ENCODE measurements at places on chromosomes 2 and 18.

DNA sequence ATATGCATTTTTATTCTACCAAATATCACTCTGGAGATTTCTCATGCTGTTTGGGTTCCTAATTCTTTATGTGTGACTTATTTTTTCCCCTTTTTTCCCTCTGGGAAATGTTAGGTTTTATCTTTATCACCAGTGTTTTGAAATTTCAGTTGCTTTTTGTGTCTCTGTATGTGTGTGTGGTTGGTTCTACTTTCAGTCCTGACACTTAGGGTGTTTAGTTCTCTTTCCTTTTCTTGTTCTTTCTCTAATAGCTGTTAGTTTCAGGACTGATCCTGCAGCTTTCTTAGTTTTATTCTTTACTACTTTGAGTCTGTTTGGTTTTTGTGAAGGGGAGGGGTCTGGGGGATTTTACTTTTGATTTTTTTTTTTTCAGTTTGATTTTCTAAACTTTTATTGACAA, 23.1 kb downstream of the PPM1B start:
- no peak for DNase-seq

DNA sequence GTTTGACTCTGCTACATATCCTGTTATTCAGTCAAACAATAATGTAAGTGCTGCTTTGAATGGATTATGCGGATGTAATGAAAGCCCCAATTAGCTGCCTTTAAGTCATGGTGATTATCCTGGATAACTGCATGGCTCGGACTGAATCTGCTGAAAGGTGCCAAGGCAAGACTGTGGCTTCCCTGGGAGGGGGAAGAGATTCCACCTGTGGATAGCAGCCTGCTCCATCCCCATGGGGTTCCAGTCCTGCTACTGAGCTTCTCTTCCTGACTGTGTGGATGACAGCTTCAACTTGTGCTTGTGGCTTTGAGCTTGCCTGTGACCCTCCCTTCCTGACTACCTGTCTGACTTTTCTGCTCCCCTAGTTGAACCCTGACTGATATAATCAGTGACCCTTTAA, 540.0 kb upstream of the GYPC start:
- no peak for DNase-seq

- DNase-seq, result no peak
These were observed 1.4 kb upstream of the LAPTM4A start for GRCh38 chr2:20052861-20053281.

- DNase-seq, result no peak
These were observed 134.9 kb downstream of the LTBP1 start for GRCh38 chr2:33081691-33082090.

GRCh38 chr18:36128530-36128870, 640 bp downstream of the SLC39A6 start:
- no peak for DNase-seq

GRCh38 chr2:71780162-71780561, 326.8 kb downstream of the DYSF start:
- no peak for DNase-seq

- DNase-seq, result no peak
These were observed 207.2 kb downstream of the ETAA1 start for GRCh38 chr2:67604360-67604759.

- DNase-seq, result no peak
These were observed 86.8 kb upstream of the UXS1 start for GRCh38 chr2:106280722-106281446.

DNA sequence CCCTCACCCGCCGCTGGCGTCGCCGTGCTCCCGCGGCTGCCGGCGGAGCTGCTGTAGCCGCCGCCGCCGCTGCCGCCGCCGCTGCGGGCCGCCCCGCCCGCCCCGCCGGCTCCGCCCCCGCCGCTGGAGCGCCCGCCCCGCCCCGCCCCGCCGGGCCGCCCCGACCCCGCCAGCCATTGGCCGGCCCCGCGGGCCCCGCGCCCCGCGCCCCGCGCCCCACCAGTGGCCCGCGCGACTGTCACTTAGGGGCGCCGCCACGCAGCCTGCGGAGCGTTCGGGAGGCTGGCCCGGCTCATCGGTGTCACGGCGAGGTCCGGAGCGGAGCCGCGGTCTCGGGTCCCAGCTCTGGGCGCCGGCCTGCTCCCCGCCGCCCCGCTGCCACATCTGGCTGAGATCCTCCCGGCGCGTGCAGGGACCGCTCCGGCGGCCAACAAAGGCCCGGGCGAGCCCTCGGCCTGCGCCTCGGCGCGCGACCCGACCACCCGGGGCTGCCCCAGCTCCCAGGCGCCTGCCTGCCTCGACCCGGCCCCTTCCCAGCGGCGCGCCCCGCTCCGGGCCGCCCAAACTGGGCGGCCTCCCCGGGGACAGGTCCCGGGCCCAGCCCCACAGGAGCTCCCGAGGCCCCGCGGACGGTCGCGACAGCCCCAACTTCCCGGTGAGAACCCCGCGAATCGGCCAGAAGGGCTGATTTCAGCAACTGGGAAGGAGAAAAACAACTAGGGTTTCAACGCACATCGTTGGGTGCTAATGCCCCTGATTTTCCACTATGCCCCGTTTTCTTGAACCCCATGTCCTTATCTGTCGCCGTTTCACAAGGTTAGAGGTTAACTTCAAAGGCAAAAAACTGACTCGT, at the start of gene MGAT4A:
TSS of gene MGAT4A (minus strand) at position 92 of the 853 bp plus-strand sequence. CDS start 4,800 bp downstream, outside the sequence.
- peak; percentile 78 for DNase-seq

DNA sequence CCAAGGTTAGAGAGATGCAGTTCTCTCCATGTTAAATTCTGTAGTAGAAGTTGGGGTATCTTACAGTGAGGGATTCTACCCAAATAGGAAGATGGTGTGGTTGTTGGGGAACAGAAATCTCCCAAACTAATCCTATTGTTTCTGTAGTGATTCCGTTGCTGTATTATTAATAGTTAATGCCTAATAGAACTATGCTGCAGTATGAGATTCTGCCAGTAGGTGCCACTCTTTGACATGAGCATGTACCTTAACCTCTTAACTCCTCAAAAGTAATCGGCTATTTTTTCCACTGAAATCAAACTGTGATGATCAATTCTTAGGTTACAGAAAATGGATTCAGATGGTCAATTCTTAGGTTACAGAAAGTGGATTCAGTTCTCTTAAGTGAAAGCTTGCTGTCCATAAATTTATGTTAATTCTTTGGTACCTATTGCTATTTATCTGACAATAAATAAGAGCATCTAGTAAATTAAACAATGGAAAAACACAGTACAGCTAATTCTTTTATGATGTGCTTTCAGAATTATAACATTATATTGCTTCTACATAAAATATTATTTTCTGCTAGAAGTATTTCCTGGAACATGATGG, 97.9 kb upstream of the DLX2 start:
- DNase-seq, result peak; percentile 34

DNA sequence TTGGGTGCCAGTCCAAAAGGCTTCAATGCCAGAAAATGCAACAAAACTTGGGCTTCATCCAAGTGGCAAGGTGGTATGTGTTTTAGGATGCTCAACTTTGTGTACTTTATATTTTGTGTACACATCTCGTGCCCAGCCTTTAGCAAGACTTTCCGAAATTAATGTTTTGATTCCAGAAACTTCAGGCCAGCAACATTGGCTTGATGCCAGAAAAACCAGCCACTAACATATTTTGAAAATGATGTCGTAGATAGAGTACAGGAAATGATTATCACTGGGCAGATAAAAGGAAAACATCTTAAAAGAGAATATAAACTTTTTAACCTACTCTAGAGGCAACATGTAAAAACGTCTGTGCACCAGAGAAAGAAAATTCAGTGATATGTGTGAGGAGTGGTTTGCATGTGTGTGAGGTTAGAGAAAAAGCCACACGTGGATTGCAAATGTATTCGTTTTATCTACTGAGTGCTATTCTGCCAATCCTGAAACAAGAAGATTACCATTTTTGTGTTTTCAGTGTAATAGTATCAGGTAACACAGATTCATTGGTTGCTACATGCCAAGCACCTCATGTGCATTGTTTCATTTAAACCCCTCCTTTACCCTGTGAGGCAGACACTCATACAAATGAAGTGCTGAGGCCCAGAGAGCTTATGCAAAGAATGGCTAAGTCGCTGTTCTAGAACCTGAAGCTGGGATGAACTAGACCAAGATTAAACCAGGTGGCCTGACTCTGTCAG, 264.8 kb downstream of the C1D start:
- DNase-seq, result no peak

GRCh38 chr2:144529841-144530240, 9.9 kb upstream of the ZEB2 start:
- DNase-seq, result no peak

DNA sequence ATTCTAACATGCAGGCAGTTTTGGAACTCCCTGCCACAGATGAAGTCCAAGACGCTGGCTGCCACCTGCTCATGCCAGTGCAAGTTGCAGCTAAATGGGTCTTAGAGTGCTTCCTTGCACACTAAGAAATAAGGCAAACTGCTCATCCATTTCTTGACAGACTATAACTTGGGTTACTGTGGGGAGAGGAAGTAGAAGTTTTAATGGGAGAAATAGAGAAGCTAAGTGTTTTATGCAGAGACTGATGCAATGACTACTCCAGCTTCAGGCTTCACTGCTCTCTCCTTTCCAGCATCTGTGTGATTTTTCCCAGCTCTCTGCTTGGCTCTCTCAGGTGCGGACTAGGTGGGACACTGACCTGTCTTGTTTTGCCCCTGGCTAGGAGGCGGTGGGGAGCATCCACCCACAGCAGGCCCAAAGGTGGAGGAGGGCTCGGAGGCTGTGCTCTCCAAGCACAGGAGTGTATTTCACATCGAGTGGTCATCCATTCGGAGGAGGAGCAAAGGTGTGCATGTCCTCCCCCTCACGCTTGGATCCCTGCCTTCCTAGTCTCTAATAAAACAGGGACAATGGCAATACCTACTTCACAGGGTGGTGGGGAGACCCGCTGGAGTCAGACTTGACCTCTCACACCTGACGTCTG, 48.2 kb downstream of the SLC14A2 start:
- DNase-seq, result no peak

DNA sequence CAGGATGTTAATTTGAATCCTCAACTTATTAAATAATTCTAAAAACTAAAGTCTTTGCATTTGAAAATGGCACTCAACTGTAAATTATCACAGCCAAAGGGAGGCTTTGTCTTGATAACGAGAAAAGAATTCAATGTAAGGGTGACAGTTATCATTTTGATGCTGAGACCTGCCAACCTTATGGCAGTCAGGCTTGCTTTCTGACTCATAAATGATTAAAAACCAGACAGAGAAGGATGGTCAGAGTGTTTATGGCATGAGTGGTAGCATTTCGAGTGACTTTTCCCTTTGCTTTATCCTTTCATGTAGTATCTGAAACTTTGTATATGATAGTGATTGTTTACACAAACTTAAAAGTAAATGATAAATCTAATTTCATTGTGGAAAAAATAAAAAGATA, 53.9 kb upstream of the EPC2 start:
- no peak for DNase-seq

GRCh38 chr2:144834998-144835633, 315.2 kb upstream of the ZEB2 start:
- no peak for DNase-seq

- DNase-seq, result peak; percentile 71
These were observed 923 bp downstream of the FIGLA start for GRCh38 chr2:70789304-70790135.

DNA sequence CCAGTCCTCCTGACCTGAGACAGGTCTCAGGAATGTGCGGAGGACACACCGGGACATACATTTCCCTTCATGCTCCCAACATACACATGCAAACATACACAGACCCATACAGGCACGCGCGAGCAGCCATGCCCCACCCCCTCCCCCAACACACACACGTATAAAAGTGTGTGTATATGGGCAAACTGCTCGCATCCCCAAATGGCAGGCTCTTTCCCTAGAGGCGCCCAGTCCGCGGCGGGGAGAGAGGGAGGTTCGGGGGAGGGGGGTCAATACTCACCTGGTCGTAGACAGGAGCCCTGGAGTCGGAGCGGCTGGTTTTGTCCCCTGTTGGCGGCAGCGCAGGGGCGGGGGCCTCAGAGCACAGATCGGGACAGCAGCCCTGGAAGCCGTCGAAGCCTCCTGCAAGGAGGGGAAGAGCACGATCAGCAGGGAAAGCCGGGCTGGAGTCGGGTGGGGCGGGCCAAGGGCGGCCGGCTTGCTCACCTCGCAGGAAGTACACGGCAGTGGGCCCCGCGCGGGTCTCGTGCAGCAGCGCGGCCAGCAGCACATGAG, 682 bp downstream of the DUSP2 start:
- peak; percentile 62 for DNase-seq

DNA sequence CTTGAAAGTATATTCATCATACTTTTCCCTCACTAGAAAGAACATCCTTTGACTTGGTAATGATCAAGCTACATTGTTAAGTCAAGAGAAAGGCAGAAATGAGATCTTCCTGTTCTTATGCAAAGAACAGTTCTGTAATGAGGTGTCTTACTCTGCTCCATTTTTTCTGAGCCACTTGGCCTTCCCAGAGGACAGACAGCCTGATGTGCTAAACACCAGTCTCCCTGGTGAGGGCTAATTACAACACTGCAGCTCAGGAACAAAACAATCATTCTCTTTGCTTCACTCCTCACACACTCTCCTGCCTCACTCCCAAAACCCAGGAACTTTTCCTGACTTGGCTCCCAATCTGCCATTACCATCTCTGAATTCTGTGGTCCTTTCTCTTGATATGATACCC, 25.6 kb downstream of the TACR1 start:
- no peak for DNase-seq

- no peak for DNase-seq
These were observed 9.7 kb downstream of the HSBP1L1 start for GRCh38 chr18:79974025-79974654.

- no peak for DNase-seq
These were observed 7.4 kb upstream of the GPR75 start for GRCh38 chr2:53867169-53867568.

- DNase-seq, result no peak
These were observed 298.2 kb upstream of the HNRNPA3 start for GRCh38 chr2:176914371-176914770.

- DNase-seq, result no peak
These were observed at the start of gene SFTPB for GRCh38 chr2:85668009-85668856. Gene SFTPB (minus strand): TSS chr2:85668199. CDS start chr2:85668183, 16 bp downstream.

DNA sequence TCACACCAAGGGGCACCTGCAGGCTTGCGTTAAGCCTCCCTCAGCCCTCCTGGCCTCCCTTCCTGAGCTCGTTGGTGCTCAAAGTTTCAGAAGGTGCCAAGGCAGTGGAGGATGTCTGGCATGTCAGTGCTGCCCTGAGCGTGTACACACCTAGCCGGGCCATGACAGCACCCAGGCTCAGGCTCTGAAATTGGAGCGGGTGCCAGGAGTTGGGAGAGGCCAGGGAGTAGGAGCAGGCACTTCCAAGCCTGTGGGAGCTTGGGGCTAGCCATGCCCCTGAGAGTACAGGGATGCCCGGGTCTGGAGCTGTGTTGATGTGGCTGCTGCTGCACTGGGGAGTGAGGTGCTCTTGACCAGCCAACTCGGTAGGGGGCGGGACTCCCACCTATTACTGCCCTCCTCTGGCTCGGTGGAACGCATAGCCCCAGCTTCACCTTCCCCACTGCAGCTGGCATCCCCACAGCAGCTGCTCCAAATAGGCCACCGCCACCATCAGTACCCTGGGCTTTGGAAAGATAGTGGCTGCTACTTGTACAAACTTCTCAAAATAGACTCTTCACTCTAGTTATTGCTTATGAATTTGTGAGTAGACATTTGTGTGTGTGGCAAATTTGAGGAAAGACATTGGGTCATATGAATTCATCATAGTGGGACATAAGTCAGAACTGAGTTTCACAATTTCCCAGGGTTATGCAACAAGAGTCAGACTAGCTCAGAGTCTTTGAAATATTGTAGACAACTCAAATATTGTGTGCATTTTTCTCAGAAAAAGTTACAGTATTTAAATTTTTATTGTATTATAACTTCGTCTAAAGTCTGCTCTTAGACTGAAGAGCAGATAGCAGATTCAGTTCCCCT, 6.8 kb upstream of the PCARE start:
- DNase-seq, result no peak

- DNase-seq, result no peak
These were observed 44.1 kb upstream of the IGFBP2 start for GRCh38 chr2:216588861-216589710.

- no peak for DNase-seq
These were observed 31.8 kb downstream of the SP100 start for GRCh38 chr2:230447455-230448451.

All from activated CD8-positive, alpha-beta memory T cell treated with anti-CD3 and anti-CD28 coated beads, Interleukin-2, amount 50 U/mL, for 4 hours (primary cell).